ENCODE measurements at places on chromosomes 5 and 9. TPM values are rescaled to one million over a fixed set of nuclear protein-coding genes. Genes with fewer than 3 reads are reported as not detected.
A peak's percentile ranks its signal among the peaks of the same experiment; 100 is the strongest.

- no peak for DNase-seq
Measured at GRCh38 chr5:179245031-179245430, 100.2 kb downstream of the ADAMTS2 start.

DNA sequence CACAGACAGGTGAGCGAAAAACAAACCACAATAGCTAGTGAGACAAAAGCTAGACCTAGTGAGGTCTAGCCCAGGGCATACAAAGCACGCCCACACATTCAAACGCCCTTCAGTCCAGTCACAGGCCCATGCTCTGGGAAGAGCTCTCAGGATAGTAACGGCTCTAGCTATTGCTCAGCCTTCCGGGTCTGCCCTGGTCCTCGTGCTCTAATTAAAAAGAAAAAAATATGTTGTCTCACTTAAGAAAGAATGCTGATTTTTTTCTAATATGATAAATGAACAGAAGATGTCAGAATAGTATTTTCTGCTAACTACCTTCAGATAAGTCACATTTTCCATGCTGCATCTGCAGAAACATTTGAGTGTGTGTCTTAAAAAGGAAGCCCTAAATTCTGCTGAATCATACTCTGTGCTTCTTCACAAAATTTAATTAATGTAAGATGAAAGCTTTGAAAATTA is 94.5 kb downstream of the PLPP1 start:
- no peak for DNase-seq

DNA sequence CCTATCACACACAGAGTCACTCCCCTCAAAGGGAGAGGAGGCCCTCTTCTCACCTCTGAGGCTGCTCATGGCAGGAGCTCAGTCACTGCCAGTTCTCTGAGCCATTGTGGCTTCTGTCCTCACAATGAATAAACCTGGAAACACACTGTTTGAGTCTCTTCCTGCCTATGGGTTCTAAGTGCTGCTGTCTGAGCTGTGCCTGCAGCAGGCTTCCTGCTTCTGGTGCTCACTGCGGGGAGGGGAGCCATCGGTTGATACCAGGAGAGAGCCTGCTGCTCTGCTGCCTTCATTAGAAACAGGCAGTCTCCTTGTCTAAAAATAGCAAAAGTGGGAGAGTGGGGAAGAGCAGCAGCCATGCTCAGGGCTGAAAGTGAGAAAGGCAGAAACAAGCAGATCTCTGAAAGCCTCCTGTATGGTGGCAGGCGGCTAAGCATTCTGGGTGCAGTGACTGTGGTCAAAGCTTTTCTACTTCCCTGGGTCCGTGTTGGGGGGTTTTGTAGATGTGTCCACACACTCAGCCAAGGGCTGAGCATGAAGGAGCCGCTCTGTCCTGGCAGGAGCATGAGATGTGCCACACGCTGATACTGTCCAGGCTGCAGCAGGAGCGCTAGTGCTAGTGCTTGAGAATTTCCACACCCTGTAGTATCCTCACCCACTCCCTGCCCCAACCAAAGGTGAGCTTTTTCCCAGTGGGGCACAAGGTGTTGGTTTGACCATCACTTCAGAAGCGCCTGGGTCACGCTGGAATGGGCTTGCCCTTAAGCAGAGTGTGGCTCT is 34.2 kb downstream of the PRKACG start:
- peak; percentile 24 for DNase-seq

Gene CATSPER3
- total RNA-seq, result 1.5 TPM

Gene FAM78A
- 107 TPM for total RNA-seq

DNA sequence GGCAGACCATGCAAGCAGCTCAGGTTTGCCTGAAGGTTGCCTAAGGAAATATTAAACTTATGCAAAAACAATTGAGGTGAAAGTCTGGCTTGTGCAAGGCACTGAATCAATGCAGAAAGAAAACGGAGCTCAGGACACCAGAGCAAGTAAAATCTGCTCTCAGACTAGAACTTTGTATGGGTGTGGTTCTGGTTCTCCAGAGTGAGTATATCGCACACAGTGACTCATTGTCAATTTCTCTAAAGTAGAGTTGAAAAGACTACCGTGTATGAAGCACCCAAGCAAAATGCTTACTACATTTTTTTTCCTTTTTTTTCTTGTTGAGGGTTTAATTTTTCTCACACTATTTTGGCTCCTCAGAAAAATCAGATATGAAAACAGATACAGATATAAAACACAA is 650.3 kb upstream of the CDH10 start:
- DNase-seq, result no peak

All from naive thymus-derived CD4-positive, alpha-beta T cell (primary cell).